ENCODE measurements at places on chromosomes 6 and 20. TPM values are rescaled to one million over a fixed set of nuclear protein-coding genes. Genes with fewer than 3 reads are reported as not detected.

DDX39B gene
- 468 TPM for total RNA-seq

NUDT3 gene
- 46.5 TPM for total RNA-seq

RCAN2 gene
- 0.13 TPM for total RNA-seq

RFX6 gene
- total RNA-seq = not detected

TUBB2B gene
- total RNA-seq = 2.0 TPM

METTL24 gene
- not detected for total RNA-seq

HLA-DQA2 gene
- total RNA-seq = not detected

TTBK1 gene
- total RNA-seq = under 0.01 TPM

SAMD5 gene
- 3.6 TPM for total RNA-seq

Data from thoracic aorta endothelial cell (primary cell).